ENCODE measurements at places on chromosomes 7 and 10. TPM values are rescaled to one million over a fixed set of nuclear protein-coding genes. Genes with fewer than 3 reads are reported as not detected.
A peak's percentile ranks its signal among the peaks of the same experiment; 100 is the strongest.

SAP25 gene
- 26.3 TPM for total RNA-seq

ZNF107 gene
- total RNA-seq, result 25.6 TPM

ZNF365 gene
- not detected for total RNA-seq

BPGM gene
- 19.7 TPM for total RNA-seq

SPDYE2B gene
- total RNA-seq, result not detected

GRCh38 chr7:73533742-73534141 lies 11.6 kb upstream of the BAZ1B start:
- no peaks in the 10 kb centered on the region for H3K4me1 ChIP-seq
- no peaks in the 10 kb centered on the region for H3K27me3 ChIP-seq
- no peak for DNase-seq
- H3K36me3 ChIP-seq, result peaks cover 30% of the 10 kb centered on the region
- no peak overlapping the region for H3K27ac ChIP-seq

GRCh38 chr7:35331730-35332678 lies 78.1 kb upstream of the TBX20 start:
- H3K4me3 ChIP-seq, result no peak overlapping the region
- H3K27me3 ChIP-seq, result peaks cover 4% of the 10 kb centered on the region
- no peak for DNase-seq

GRCh38 chr7:111953611-111954010 lies 252.6 kb downstream of the DOCK4 start:
- H3K4me1 ChIP-seq, result no peaks in the 10 kb centered on the region
- H3K36me3 ChIP-seq, result no peaks in the 10 kb centered on the region
- no peak overlapping the region for H3K27ac ChIP-seq

DNA sequence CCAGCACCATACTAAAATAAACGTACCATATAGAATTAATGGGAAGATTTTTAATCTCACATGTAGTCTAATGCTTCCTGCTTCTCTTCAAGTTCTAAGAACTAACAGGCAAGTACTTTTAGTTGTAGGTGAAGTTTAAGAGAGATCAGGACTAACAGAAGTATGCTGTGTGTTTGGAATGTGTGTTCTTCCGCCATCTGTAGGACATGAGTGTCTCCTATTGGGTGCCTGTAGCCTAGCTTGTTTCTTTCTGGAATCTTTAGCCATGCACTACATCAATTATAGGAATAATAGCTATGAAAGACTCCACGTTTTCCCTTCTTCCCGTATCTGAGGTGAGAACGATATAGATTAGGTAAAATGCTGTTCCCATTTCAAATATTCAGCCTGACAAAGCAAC lies 140.2 kb upstream of the AHR start:
- no peak overlapping the region for H3K4me3 ChIP-seq
- H3K4me1 ChIP-seq, result peaks cover 22% of the 10 kb centered on the region
- DNase-seq, result no peak
- no peak overlapping the region for H3K27ac ChIP-seq
- H3K36me3 ChIP-seq, result peaks cover 25% of the 10 kb centered on the region
- peaks cover 25% of the 10 kb centered on the region for H3K27me3 ChIP-seq

GRCh38 chr10:63675171-63675570 lies 154.0 kb downstream of the REEP3 start:
- H3K27me3 ChIP-seq, result peaks cover 11% of the 10 kb centered on the region
- DNase-seq, result no peak
- no peak overlapping the region for H3K27ac ChIP-seq
- H3K4me1 ChIP-seq, result peaks cover 15% of the 10 kb centered on the region
- no peak overlapping the region for H3K4me3 ChIP-seq

DNA sequence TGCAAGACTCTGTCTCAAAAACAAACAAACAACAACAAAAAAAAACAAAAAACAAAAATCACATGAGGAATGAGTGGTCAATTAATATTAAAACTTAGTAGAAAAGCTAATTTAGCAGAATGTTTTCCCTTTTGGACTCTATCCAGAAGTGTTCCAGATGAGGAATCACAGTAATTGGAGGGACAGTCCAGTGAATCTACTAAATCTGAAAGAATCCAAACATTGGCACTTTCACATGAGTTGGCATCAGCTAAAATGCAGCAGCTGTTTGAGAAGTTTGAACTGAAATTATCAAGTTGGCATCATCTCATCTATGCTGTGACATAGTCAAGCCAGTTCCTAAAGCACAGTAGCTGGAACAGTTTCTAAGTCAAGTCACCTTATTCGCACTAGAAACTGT lies 367.8 kb downstream of the PPP1R3A start:
- DNase-seq, result no peak
- no peaks in the 10 kb centered on the region for H3K27me3 ChIP-seq
- no peak overlapping the region for H3K27ac ChIP-seq
- no peak overlapping the region for H3K4me3 ChIP-seq
- H3K4me1 ChIP-seq, result no peaks in the 10 kb centered on the region

DNA sequence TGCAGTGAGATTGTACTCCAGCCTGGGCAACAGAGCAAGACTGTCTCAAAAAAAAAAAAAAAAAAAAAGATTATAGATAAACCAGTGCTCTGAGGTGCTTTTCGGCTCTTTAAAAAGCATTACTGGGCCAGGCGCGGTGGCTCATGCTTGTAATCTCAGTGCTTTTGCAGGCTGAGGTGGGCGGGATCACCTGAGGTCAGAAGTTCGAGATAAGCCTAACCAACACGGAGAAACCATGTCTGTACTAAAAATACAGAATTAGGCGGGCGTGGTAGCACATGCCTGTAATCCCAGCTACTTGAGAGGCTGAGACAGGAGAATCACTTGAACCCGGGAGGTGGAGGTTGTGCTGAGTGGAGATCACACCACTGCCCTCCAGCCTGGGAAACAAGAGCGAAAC lies 6.6 kb upstream of the HNRNPF start:
- H3K27ac ChIP-seq, result no peak overlapping the region

DNA sequence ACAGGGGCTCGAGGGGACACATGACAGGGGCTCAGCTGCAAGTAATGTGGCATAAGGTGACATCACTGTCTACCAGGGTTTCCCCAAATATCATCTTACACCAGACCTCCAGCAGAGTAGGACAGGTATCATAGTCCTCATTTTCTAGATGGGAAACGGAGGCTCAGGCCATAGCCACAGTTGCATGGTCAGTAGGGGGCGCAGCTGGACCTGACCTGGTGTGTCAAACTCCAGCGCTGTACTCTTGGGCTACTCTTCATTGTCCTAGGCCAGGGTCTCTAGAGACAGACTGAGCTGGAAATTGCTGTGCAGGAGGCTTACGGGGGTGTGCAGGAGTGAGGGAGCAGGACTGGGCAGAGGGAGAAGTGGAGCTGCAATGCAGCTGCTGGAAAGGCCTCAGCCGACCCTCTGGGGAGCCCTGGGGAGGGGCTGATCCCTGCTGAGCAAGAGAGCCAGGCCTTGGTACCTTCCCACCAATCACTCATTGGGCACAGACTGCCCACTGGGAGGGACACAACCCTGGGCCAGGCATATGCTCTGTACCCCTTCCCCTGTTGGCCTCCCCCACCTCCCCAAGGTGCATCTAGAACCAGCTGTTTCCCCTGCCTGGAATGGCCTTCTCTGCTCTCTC lies 89.9 kb downstream of the CDH23 start:
- H3K4me1 ChIP-seq, result no peaks in the 10 kb centered on the region
- peaks cover 2% of the 10 kb centered on the region for H3K36me3 ChIP-seq
- DNase-seq, result peak; percentile 51
- peaks cover 12% of the 10 kb centered on the region for H3K27me3 ChIP-seq
- no peak overlapping the region for H3K4me3 ChIP-seq

GRCh38 chr7:44772867-44773266 lies 23.6 kb upstream of the PPIA start:
- no peak for DNase-seq
- no peak overlapping the region for H3K4me3 ChIP-seq
- H3K4me1 ChIP-seq, result peaks cover 34% of the 10 kb centered on the region
- no peak overlapping the region for H3K27ac ChIP-seq

- no peak overlapping the region for H3K27ac ChIP-seq
- H3K4me3 ChIP-seq, result no peak overlapping the region
- no peak for DNase-seq
- H3K36me3 ChIP-seq, result no peaks in the 10 kb centered on the region
- peaks cover 9% of the 10 kb centered on the region for H3K4me1 ChIP-seq
Measured at GRCh38 chr7:108413337-108413736, 42.9 kb downstream of the NRCAM start.

GRCh38 chr7:154566877-154567276 lies 436.0 kb downstream of the PAXIP1 start:
- no peaks in the 10 kb centered on the region for H3K4me1 ChIP-seq
- no peaks in the 10 kb centered on the region for H3K36me3 ChIP-seq
- no peaks in the 10 kb centered on the region for H3K27me3 ChIP-seq
- H3K4me3 ChIP-seq, result no peak overlapping the region

- H3K27ac ChIP-seq, result no peak overlapping the region
- no peak for DNase-seq
- H3K4me1 ChIP-seq, result no peaks in the 10 kb centered on the region
- H3K36me3 ChIP-seq, result no peaks in the 10 kb centered on the region
Measured at GRCh38 chr10:52258799-52259425, 55.2 kb upstream of the DKK1 start.

- DNase-seq, result no peak
- no peaks in the 10 kb centered on the region for H3K27me3 ChIP-seq
- no peaks in the 10 kb centered on the region for H3K36me3 ChIP-seq
- H3K27ac ChIP-seq, result no peak overlapping the region
- H3K4me3 ChIP-seq, result no peak overlapping the region
- H3K4me1 ChIP-seq, result no peaks in the 10 kb centered on the region
Measured at GRCh38 chr7:83267141-83267631, 104.5 kb upstream of the PCLO start.

DNA sequence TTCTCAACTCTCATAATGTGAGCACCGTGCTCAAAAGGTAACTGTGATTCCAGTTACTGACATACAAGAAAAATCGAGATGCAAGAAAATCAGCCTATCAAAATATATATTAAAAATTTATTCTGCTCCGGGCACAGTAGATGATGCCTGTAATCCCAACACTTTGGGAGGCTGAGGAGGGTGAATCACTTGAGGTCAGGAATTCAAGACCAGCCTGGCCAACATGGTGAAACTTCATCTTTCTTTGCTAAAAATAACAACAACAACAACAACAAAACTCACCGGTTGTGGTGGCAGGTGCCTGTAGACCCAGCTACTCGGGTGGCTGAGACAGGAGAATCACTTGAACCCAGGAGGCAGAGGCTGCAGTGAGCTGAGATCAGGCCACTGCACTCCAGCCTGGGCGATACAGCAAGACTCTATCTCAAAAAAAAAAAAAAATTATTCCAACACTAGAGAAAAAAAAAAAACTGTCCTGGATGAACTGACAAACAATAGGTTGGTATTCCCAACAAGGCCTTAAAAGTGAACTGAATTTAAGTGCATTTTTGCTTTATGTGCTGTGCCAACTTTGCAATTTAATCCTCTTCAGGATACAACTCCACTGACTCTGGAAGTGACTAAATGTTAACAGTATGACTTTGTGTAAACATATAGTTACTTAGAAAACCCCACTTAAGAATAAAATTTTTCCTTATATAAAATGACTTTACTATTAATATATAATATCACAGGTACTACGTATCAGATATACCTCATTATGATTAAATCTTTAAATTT lies 51.1 kb downstream of the JMJD1C start:
- no peak for DNase-seq
- H3K4me1 ChIP-seq, result peaks cover 10% of the 10 kb centered on the region
- no peak overlapping the region for H3K4me3 ChIP-seq

- H3K27me3 ChIP-seq, result no peaks in the 10 kb centered on the region
- H3K4me3 ChIP-seq, result peak overlapping the region; percentile 39
- peak overlapping the region; percentile 75 for H3K27ac ChIP-seq
- no peak for DNase-seq
Measured at GRCh38 chr10:86888585-86889381, 68.6 kb downstream of the MMRN2 start.

- no peaks in the 10 kb centered on the region for H3K27me3 ChIP-seq
- no peak overlapping the region for H3K27ac ChIP-seq
- DNase-seq, result no peak
- peaks cover 45% of the 10 kb centered on the region for H3K36me3 ChIP-seq
- peaks cover 7% of the 10 kb centered on the region for H3K4me1 ChIP-seq
- no peak overlapping the region for H3K4me3 ChIP-seq
Measured at GRCh38 chr10:1101946-1102345, 45.8 kb downstream of the WDR37 start.

DNA sequence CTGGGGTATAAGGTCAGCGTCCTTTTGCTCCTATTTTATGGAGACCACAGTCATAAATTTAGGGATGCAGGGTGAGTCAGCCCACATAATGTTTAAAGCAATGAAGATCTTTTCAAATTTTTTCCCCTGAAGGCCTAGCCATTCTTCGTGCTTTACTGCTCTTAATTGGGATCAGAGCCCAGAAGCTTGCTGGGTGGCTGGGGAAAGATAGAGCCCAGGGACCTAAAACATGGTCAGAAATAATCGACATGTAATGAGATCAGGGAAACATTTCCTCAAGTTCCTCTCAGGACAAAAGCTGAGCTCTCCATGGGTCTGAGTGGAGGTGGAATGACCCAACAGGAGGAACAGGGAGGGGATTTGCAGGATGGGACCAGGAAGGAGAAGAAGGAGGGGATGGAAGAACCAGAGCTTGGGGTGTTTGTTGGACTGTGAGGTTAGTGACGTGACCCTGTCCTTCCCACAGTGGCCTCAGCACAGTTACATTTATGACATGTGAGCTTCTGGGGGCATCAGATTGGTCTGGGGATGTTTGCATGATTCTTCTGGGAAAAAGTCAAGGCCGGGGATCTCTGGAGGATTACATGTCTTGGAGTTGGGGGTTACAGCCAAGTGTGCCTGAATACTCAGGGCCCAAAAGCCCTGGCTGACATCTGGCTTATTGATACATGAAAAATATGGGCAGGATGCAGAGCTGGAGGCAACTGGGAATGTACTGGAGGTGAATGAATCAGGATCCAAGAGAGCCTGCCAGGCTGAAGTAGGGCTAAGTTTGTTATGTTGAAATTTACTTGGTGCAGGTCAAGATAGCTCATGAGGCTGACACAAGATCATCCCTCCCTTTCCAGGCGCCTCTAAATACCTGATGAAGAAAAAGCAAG lies 477.9 kb downstream of the RPS24 start:
- no peaks in the 10 kb centered on the region for H3K36me3 ChIP-seq
- no peaks in the 10 kb centered on the region for H3K4me1 ChIP-seq
- peaks cover 5% of the 10 kb centered on the region for H3K27me3 ChIP-seq
- H3K27ac ChIP-seq, result no peak overlapping the region
- DNase-seq, result no peak

DNA sequence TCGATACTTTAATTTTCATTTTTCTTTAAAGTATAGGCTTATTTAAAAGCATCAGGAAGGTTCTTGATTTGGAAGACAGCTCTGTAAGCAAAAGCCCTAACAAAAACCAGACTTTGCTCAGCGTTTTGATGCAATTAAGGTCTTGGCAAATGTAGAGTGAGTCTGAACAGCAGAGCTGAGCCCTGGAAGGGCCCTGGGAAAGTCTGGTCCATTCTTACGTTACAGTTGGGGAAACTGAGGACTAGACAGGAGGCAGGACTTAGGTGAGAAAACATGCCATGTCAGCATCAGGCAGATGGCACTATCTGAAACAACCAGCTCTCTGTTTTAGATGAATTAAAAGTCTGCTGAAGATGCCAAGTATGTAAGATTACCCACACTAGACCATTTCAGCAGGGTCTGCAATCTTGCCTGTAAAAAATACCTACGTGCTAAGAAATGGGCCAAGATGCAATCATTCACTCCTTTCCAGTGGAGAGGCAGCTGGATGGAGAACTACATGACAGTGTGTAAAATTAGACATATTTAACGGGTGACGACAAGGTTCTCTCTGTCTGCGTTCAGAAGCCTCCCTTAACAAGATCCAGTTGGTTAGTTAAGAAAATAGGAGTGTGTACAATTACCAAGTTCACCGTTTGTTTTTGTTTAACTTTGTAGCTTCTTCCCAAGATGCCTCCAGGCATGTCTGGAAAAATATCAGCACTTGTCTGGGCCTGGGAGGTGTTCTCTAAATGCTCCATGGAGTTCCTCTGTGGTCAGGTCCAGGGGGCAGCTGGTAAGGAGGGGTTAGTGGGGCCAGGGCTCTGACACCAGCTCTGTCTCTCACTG lies 502.3 kb upstream of the ZMIZ1 start:
- H3K27ac ChIP-seq, result no peak overlapping the region
- no peak for DNase-seq
- no peaks in the 10 kb centered on the region for H3K4me1 ChIP-seq
- H3K27me3 ChIP-seq, result peaks cover 13% of the 10 kb centered on the region
